ENCODE measurements at places on chromosomes 2 and 18. TPM values are rescaled to one million over a fixed set of nuclear protein-coding genes. Genes with fewer than 3 reads are reported as not detected.

DNA sequence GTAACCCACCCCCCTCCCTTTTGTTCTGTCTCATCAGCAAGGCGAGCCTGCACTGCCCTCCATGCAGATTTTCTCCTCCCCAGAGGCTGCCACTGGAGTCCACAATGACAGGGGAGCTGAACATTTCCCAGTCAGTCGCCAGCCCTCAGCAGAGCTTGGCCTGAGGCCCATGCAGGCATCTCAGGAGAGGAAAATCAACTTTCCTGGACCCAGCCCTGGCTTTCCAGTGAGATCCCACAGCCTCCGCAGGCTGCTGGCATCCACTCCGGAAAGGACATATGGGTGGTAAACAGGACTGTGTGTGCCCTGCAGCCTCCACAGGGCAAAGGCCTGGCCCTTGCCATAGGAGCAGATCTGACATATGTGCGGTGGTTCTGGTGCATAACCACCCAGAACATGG lies 253.8 kb downstream of the TNS1 start:
- DNase-seq: no peak
- H3K27ac ChIP-seq: no peak overlapping the region
- H3K4me1 ChIP-seq: peaks cover 44% of the 10 kb centered on the region
- no peak overlapping the region for H3K4me3 ChIP-seq
- H3K36me3 ChIP-seq: no peaks in the 10 kb centered on the region
- H3K27me3 ChIP-seq: no peaks in the 10 kb centered on the region

GRCh38 chr2:167792126-167792525 lies 455.3 kb downstream of the STK39 start:
- DNase-seq: no peak
- no peak overlapping the region for H3K27ac ChIP-seq
- no peaks in the 10 kb centered on the region for H3K36me3 ChIP-seq
- no peak overlapping the region for H3K4me3 ChIP-seq
- H3K4me1 ChIP-seq: no peaks in the 10 kb centered on the region

DNA sequence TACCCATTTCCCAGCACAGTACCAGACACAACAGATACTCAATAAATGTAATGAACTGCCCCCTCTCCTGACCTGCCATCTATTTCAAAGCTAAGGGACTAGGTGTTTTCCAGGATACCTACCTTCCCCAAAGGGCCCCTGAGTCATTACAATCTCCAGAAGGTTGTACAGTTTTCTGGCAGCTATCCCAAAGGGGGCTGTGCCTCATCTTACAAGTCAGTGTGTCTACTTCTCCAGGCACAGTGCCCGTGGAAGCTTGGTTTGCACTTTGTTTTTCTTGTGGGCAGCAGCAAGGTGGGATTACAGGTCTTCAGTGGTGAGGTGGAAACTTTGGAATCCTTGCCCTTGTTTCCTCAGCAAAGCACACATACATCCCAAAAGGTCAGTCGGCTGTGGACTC lies 62.8 kb upstream of the CYP26B1 start:
- DNase-seq: no peak
- H3K36me3 ChIP-seq: no peaks in the 10 kb centered on the region
- H3K4me1 ChIP-seq: peaks cover 3% of the 10 kb centered on the region
- H3K27me3 ChIP-seq: no peaks in the 10 kb centered on the region
- H3K27ac ChIP-seq: no peak overlapping the region

DNA sequence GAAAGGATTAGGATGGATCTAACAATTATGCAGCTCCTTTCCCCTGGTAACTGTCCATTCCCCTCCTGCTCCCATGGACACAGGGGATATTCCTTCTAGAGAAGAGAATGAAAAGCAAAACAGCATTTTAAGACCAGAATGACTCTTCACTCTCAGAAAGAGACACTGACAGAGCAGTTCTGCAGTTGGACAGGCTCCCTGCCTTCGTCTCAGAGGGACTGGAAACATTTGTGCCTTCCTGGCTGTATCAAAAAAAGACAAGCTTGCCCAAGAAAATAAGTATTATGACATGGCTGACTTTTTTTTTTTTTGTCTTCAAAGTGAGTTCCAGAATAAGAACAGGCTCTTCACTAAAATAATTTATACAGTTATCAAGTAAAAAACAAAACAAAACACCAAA lies 9.5 kb downstream of the PID1 start:
- DNase-seq: no peak
- H3K4me1 ChIP-seq: no peaks in the 10 kb centered on the region
- H3K4me3 ChIP-seq: no peak overlapping the region

DNA sequence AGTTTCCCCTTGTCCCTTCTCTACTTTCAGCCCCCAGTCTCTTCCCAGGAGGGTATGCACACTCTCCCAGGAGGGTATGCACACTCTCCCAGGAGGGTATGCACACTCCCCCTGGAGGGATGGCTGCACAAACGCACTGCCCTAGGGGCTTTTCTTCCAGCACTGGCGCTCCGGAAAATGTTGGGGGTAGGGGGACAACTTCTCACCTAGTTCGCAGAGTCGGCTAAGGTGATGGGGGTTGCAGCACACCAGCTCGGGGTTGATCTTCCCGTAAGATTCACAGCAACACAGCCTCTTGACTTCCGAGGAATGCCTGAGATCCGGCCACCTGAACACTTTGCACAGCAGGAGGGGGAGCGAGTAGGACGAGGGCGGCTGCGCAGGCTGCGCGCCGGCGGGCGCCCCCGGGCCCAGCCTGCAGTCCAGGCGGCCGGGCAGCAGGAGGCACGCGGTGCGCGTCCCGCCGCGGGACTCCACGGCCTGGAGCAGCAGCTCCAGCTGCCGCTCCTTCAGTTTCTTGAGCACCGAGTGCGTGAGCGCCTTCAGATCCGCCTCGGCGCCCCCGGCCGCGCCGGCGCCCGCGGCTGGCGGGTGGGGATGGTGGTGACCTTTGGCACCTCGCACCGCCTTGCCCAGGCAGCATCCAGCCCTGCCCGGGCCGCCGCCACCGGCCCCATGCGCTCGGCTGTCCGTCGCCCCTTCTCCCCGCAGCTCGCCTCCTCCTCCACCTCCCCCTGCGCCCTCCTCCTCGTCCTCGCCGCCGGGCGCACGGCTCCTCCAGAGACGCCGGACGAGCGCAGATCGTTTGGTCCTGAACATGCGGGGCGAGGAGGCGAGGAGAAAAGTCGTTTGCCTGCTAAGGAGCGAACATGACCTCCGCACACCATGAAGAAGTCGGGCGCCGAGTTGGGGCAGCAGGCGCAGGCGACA lies 894 bp downstream of the SMAD7 start:
- peak overlapping the region; percentile 66 for H3K4me3 ChIP-seq
- H3K4me1 ChIP-seq: peaks cover 46% of the 10 kb centered on the region
- H3K36me3 ChIP-seq: peaks cover 5% of the 10 kb centered on the region
- H3K27ac ChIP-seq: peak overlapping the region; percentile 76
- H3K27me3 ChIP-seq: no peaks in the 10 kb centered on the region
- DNase-seq: no peak

DNA sequence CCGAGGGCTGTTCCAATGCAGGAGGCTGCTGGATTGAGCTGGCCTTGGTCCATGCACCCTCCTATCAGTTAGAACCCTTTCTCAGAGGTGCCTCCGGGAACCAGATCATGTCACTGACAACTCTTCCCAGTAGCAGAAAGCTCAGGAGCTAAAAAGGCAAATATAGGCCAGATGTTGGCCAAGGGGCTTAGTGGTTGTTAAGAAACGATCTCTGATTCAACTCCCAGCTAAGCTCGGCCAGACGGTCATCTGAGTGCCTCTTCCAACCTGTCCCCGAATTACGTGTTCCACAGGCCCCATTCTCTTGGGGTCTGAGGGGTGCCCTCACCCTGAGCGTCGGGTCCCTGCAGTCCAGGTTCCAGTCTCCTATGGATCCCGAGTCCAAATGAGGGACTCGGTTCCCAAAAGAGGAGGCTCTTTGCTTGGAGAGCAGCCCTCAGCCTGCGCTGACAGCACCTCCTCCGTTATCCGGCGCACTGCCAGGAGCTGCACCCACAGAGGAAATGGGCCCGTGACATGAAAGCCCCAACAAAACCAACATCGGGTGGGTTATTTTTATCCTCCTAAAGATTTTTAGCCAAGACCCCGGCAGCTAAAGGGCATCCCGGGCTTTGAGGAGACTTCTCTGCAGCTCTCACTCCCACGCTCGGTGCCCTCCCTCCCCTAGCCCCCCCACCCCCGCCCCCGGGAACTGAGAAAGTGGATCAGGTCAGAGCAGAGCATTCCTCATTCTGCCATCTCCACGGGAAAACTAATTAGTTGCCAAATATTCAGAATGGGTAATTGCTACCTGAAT lies 106.6 kb upstream of the ID2 start:
- H3K27ac ChIP-seq: peak overlapping the region; percentile 51
- H3K4me1 ChIP-seq: peaks cover 68% of the 10 kb centered on the region
- H3K27me3 ChIP-seq: no peaks in the 10 kb centered on the region

- DNase-seq: no peak
- no peaks in the 10 kb centered on the region for H3K36me3 ChIP-seq
- no peak overlapping the region for H3K4me3 ChIP-seq
- H3K27ac ChIP-seq: no peak overlapping the region
Measured at GRCh38 chr2:195534971-195535370, 122.1 kb upstream of the SLC39A10 start.

- no peak overlapping the region for H3K27ac ChIP-seq
- H3K36me3 ChIP-seq: peaks cover 22% of the 10 kb centered on the region
- DNase-seq: no peak
Measured at GRCh38 chr18:58949031-58949430, 84.4 kb downstream of the ZNF532 start.

- no peak overlapping the region for H3K27ac ChIP-seq
- peak overlapping the region; percentile 24 for H3K4me3 ChIP-seq
- H3K27me3 ChIP-seq: peaks cover 37% of the 10 kb centered on the region
- H3K4me1 ChIP-seq: peaks cover 3% of the 10 kb centered on the region
- no peak for DNase-seq
Measured at GRCh38 chr2:173401716-173402326, 47.1 kb downstream of the CDCA7 start.

DNA sequence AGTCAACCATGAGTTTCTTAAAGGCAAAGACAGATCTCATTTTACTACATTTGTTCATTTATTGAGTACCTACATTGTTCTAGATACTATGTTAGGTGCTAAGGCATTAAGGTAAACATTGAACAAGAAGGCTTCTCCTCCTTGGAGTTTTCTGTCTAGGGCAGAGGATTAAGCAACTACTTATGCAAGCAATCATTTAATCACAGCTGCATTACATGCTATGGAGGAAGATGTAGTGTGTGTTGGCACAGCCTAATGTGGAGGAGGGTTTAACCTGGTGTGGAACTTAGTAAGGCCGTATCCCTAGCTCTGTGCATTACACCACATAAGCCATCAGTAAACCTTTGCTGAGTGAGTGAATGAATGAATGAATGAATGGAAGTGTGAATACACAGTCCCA lies 106.5 kb upstream of the MAP3K20 start:
- H3K27ac ChIP-seq: no peak overlapping the region
- DNase-seq: no peak
- no peak overlapping the region for H3K4me3 ChIP-seq
- peaks cover 11% of the 10 kb centered on the region for H3K4me1 ChIP-seq

DNA sequence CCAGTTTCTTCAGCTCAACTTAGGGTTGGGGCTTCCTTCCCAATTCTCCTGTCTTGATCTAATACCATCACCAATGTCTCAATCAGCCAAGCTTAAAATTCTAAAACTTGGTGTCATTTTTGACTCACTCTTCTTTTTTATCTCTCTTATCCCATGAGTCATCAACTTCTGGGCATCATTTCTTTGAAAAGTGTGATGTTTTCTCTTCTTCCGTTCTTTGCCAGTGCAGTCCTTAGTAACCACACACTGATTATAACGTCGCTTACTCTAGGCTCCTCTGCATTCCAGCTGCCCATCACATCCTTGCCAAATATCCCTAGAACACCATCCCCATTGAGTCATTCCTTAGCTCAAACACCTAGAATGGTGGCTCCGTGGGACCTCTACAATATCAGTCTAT lies 27.4 kb upstream of the MRO start:
- no peak for DNase-seq
- H3K4me1 ChIP-seq: no peaks in the 10 kb centered on the region
- H3K27me3 ChIP-seq: no peaks in the 10 kb centered on the region
- no peak overlapping the region for H3K4me3 ChIP-seq
- no peak overlapping the region for H3K27ac ChIP-seq

DNA sequence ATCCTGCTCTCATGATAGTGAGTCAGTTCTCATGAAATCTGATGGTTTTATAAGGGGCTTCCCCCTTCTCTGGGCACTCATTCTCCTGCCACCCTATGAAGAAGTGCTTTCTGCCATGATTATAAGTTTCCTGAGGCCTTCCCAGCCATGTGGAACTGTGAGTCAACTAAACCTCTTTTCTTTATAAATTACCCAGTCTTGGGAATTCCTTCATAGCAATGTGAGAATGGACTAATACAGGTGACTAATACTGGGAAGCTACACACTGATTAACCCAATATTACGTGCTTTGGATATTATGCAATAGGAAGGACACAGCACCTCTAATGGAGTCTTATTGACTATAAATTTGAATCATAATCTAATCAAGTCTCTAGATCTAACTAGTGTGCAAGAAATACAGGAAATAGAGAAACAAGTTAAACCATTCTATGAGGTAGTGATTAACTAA lies 107.2 kb upstream of the ETAA1 start:
- no peak overlapping the region for H3K4me3 ChIP-seq
- no peaks in the 10 kb centered on the region for H3K4me1 ChIP-seq
- H3K27me3 ChIP-seq: no peaks in the 10 kb centered on the region
- H3K36me3 ChIP-seq: no peaks in the 10 kb centered on the region
- DNase-seq: no peak

- peaks cover 44% of the 10 kb centered on the region for H3K36me3 ChIP-seq
- peaks cover 55% of the 10 kb centered on the region for H3K4me1 ChIP-seq
- no peak overlapping the region for H3K4me3 ChIP-seq
- no peaks in the 10 kb centered on the region for H3K27me3 ChIP-seq
Measured at GRCh38 chr2:239190361-239190760, 210.5 kb downstream of the HDAC4 start.

DNA sequence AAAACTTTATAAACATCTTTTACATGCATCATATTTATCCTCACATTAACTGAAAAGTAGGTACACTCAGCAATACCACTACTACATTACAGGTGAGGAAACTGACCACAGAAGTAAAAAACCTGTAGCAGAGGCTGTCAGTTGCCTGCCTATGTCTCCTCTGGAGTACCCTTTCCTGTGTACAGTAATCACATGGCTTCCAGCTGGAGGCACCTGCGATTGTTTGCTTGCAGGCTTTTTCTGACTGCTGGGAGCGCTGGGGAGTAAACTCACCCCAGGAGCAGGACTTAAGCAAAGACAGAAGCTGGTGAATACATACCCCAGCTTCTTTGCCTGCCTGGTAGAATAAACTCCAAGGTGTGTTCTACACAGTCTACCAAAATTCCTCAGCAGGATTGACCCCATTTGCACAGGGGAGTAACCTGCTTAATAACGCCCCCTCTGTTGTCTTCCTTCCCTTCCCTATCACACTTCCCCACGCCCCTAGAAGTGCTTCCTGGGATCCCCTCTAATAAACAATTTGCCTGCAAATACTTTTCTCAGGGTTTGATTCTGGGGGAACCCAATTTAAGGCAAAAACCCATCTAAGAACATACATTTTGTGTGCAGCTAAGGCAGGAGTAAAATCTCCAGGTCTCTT lies 138.9 kb downstream of the PTH2R start:
- H3K4me3 ChIP-seq: no peak overlapping the region
- no peaks in the 10 kb centered on the region for H3K27me3 ChIP-seq
- no peaks in the 10 kb centered on the region for H3K4me1 ChIP-seq
- H3K27ac ChIP-seq: no peak overlapping the region
- DNase-seq: no peak

GRCh38 chr2:241754042-241754441 lies 19.6 kb downstream of the D2HGDH start:
- H3K4me3 ChIP-seq: no peak overlapping the region
- no peaks in the 10 kb centered on the region for H3K4me1 ChIP-seq
- H3K36me3 ChIP-seq: peaks cover 75% of the 10 kb centered on the region
- no peak for DNase-seq
- no peaks in the 10 kb centered on the region for H3K27me3 ChIP-seq

CAPN14 gene
- 0.40 TPM for total RNA-seq

GPR45 gene
- total RNA-seq: 0.39 TPM

SERPINB11 gene
- total RNA-seq: not detected

NHEJ1 gene
- total RNA-seq: 12.7 TPM

NBEAL1 gene
- total RNA-seq: 31.1 TPM

SOX11 gene
- total RNA-seq: 26.8 TPM

Data from spinal cord (tissue), 10 donors.